Stimulated activated CD4-positive, alpha-beta T cell treated with anti-CD3 and anti-CD28 coated beads, Interleukin-2, amount 100 ng/mL, for 48 hours (primary cell): ENCODE measurements at places on chromosomes 11 and 22.

DNA sequence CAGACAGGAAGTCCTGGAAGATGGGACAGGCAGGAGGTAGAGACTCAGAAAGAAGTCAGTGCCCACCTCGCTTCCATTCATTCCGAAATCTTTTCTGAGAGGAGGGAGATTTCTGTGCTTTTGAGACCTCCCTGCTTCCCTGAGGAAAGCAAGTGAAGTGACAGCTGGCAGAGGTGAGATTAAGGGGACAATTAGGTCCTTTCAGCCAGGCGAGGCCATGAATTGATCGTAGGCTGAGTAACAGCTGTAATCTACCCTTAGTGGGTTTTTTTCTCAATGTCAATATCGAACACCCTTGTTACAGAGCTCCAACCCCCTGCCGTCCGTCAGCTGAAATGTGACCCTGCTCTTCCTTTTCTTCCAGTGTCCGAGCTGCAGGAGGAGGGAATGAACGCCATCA lies 96.0 kb downstream of the PARVA start:
- DNase-seq = no peak

GRCh38 chr11:63491636-63492372 lies 837 bp upstream of the PLAAT5 start:
- DNase-seq = no peak

DNA sequence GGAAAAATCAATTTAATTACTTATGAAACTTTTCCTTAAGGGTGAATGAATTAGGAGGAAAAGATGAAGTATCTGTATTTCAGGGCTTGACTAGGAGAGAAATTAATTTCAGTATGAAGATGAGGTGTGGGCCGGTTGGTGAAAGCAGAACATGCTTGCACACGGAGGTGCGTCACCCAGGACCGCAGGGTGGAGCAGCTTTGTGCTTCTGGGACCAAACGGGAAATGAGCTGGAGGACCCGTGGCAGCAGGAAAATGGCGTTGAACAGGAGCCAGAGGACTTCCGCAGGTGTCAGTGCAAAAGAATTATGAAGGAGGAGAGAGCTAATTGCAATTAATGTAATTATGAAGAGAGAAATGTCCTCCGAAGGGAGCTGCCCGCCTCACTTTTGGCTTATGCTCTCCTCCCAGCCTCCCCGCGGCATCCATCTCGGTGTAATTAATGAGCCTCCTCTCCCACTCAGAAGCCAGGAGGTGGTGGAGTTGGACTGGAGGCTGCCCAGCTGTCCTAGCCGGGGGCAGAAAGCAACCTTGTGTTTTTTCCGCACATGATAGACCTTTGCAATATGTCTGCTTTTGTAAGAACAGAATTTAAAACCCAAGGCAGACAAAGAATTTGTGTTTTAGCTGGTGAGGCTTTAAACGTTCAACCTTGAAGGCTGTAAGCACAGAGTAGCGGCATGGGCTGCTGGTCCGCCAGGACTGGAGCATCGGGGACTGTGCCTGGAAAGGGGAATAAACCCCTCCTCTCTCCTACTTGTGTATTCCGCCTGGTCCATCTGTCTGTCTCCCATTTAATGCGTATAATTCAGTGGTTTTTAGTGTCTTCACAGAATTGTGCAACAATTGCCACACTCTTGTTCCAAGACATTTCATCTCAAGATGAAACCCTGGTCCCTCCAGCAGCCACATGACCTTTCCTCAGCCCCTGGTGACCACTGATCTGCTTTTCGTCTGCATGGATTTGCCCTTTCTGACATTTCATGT lies 180.6 kb downstream of the TBC1D22A start:
- no peak for DNase-seq

- no peak for DNase-seq
Measured at GRCh38 chr11:15093432-15093831, 20.0 kb downstream of the CALCB start.

DNA sequence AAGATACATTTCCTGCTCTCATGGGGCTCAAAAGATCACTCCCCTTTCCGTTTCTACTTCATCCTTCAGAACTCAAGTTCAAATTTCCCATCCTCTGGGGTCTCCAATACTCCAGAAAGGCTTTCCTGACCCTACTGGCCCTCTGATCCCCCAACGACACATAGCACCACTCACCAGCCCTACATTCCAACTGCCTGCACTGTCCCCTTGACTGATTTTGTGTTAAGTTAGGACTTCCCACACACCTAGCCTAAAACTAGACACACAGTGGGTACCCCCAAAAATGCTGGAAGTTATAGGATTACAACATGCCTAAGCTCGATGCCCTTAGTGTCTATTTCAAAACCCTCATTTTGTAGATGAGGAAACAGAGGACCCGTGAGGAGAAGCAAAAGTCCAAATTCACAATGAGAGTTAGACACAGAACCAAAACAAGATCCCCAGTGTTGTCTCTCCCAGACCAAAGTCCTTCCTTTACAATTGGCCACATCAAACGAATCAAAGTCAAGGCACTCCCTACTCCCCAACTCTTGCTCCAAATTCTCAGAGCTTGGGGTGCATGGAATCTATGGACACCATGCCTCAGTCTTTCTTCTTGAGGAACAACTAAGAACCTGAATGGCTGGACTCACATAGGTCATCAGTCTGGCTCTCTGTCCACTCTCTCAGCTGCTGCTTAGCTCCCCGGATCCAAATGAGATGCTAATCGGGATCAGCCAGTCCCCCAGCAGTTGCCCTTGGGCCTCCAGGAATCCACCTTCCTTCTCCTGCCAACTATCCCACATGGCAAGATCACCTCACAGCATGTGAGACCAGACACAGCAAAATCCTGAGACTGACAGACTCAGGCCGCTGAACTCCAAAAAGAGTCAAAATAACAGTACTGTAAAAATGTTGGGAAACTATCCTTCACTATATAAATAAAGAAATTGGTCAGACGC lies 1.7 kb downstream of the CLPB start:
- DNase-seq = no peak

DNA sequence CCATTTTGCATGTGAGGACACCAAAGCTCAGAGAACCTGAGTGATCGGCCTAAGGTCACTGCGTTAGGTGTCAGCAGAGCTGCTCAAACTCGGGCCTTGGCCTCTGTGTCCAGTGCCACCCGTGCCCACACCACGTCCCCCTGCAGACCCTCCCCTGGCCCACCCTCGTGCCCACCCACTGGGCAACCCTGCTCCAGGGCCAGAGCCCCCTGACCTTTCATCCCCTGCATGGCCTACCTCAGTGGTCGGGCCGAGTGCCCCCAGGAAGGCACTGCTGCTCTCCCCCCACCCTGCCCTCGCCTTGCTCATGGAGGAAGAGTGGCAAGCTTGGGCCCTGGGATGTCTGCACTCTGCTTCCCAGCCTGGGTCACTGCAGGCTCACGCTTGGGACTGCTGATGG lies 17.7 kb downstream of the B3GAT1 start:
- no peak for DNase-seq

DNA sequence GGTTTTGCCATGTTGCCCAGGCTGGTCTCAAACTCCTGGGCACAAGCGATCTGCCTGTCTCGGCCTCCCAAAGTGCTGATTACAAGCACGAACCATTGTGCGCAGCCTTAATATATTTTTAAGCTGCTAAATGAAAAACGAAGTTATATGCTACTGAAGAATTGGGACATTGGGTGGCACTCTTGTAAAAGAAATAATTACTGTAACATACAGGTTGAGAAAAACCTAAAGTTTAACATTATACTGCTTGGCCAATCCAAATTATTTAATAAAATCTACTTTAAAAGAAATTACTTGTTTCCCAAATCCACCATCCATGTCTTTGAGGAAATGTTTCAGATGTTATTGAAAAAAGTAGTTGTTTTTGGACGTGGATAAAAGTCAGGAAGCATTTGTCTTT lies 37.9 kb upstream of the ARHGAP32 start:
- DNase-seq = no peak

GRCh38 chr11:14974515-14975251 lies 2.5 kb upstream of the CALCA start:
- peak; percentile 58 for DNase-seq

DNA sequence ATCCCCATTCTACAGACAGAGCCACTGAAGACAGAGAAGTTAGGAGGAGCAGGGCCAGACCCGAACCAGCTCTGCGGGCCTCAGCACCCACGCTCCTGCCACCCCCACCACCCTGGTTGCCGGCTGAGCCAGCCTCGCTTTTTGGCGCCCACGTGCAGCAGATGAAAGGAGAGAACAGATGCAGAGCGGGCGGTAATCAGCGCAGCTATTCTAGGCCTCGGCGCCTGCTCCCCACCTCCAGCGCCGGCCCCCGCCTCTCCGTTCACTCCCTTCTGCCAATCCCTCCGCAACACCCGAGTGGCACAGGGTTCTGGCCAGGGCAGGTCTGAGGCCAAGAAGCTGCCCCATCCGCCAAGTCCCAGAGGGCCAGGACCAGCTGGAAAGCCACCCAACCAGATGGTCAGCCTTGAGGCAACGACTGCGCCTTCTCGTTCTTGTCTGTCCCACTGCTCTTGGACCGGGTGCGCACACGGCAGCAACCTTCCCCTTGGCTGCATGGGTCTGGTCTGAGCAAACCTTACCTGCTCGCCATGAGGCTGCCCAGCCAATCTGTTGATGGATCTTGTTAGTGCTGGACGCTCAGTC lies 16.8 kb downstream of the DNAL4 start:
- no peak for DNase-seq

DNA sequence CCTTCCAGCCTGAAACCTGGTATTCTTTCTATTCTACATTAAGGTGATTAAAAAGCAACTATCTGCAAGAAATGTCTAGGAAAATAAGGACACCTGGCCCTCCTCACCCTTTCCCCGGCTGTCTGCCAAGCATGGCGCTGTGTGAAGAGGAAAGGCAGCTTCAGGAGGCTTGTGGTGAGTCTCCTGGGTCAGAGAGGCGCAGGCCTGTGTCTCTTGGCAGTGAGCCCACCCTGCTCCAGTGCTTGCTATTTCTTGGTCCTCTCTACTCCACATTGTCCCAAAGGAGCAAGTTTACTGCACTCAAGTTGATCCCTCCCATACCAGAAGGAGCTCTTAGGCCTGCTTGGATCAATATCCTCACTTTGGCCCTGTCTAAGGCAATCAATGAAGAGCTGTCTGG lies 520.7 kb upstream of the B3GAT1 start:
- no peak for DNase-seq

- DNase-seq = no peak
Measured at GRCh38 chr11:65773784-65774411, 6.9 kb downstream of the AP5B1 start.

DNA sequence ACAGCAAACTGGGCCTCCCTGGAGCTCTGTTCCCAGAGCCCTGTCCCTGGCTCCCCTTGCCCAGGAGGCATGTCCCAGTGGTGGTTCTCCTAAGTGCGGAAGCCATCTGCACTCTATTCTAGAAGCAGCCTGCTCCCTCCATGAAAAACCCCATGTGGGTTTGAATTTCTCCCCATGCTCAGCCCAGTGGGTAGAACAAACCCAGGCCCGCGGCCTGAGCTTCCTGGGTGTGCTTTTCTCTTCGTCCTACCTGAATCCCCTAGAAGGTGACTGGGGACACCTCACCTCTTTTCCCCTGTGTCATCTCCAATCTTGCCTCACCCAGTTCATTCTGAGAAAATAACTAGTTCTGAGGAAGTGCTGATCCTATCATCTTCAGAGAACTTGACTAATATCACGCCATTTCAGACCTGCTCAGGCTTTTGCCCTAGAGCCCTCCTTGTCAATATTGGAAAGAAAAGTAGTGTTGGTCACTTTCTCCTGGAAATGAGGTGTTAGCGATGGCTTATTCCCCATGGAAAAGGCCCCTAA lies 15.9 kb downstream of the IL10RA start:
- DNase-seq = peak; percentile 56

- no peak for DNase-seq
Measured at GRCh38 chr22:17140826-17141766, 18.0 kb downstream of the HDHD5 start.

GRCh38 chr11:114297806-114298709 lies 1.9 kb downstream of the NNMT start:
- DNase-seq = no peak

DNA sequence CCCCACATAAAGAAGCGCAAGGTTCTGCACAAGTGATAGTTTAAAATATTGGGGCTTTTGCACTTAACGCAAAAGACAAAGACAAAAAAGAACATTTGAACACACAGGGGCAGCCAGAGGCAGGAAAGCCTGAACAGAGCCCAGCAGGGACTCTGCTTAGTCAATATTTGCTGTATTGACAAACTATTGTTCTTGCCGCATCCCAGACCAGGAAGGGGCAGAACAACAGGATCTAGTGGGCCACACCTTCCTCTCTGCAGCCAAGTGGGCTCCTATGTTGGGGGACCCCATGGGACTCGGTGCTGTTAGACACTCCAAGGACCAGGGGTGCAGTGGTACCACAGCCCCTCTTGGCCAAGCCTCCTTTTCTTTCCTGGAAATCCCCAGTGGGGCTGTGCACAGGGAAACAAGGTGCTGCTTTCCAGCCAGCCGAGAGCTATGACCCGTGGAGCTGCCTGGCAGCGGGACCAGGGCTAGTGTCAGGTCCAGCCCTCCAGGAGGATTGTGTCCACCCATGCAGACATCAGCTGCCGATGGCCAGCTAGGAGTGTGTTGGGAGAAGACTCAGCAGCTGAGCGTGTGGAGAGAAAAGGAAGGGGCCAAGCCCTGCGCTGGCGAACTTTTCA lies 43.3 kb upstream of the ANO1 start:
- DNase-seq = no peak

- no peak for DNase-seq
Measured at GRCh38 chr11:2137202-2138067, 1.8 kb downstream of the IGF2 start.

- no peak for DNase-seq
Measured at GRCh38 chr11:34586488-34587281, 34.2 kb upstream of the EHF start.

- no peak for DNase-seq
Measured at GRCh38 chr11:3775736-3776406, 21.5 kb downstream of the NUP98 start.

GRCh38 chr22:49152127-49152938 lies 675.3 kb downstream of the BRD1 start:
- no peak for DNase-seq

DNA sequence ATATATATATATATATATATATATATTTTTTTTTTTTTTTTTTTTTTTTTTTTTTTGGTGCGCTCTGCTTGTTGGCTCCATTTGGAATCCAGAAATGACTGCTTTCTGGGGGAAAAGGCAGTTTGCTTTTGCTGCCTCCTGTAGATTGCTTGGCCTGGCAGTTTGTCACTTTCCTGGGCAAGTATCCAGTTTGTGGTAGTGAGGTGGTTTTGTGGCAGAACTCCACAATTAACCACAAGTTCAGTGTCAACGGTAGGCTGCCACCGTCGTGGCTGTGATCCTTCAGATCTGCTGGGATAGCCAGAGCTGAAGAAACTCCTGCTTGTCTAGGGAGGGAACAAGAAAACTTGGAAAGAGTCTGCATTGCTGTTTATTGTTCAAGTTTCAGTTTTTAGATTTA lies 5.0 kb upstream of the PDE3B start:
- no peak for DNase-seq

- DNase-seq = no peak
Measured at GRCh38 chr11:44604171-44604581, 38.7 kb downstream of the CD82 start.
